Stimulated activated CD8-positive, alpha-beta memory T cell treated with anti-CD3 and anti-CD28 coated beads, Interleukin-2, amount 100 ng/mL, for 48 hours (primary cell): ENCODE measurements at places on chromosomes 1 and 21.
A peak's percentile ranks its signal among the peaks of the same experiment; 100 is the strongest.

DNA sequence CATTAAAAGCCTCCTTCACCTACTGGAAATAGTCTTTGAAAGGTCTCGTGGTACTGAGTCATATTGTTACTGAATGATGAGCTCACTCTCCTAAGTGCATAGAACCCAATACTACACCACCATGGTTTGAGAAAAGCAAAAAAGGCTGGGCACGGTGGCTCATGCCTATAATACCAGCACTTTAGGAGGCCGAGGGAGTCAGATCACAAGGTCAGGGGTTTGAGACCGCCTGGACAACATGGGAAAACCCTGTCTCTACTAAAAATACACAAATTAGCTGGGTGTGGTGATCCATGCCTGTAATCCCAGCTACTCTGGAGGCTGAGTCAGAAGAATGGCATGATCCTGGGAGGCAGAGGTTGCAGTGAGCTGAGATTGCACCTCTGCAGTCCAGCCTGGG is 3.3 kb upstream of the HNRNPCL1 start:
- no peak for DNase-seq

- DNase-seq = no peak
Observed at GRCh38 chr1:41733021-41733420, 185.7 kb downstream of the HIVEP3 start.

DNA sequence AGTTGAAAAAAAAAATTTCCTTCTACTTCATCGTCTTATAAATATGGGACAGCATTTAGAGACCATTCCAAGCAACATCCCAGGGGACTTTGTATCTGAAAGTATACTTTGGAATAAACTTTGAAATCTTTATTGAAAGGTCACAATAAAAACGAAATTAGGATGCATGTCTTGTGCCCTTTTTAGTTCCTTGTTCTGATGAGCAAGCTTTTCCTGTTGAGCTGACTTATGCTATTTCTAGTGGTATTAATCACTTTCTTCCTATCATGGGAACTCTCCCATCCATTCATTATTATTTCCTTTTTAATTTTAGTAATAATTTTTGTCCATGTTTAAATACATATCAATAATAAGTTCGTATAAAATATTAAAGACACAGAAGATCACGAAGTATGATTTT is 4.0 kb upstream of the GBP2 start:
- no peak for DNase-seq

DNA sequence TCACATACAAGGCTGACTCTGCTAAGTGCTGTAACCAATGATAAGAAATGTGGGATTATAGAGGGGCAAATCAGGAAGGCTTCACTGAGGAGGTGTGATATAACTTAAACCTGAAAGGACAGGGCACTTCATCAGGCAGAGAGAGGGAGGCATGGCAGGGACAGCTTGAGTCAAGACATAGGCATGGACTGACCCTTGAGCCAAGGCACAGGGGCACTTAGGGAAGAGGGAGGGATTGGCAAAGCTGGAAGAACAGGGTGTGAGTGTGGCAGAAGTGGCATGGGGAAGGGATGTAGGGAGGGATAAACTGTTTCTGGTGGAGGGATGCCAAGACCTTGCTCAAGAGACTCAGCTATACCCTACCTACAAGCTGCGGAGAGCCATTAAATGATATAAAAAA is 81.3 kb downstream of the PLXNA2 start:
- no peak for DNase-seq

- DNase-seq = no peak
Observed at GRCh38 chr1:92259350-92259749, 39.4 kb downstream of the GLMN start.

DNA sequence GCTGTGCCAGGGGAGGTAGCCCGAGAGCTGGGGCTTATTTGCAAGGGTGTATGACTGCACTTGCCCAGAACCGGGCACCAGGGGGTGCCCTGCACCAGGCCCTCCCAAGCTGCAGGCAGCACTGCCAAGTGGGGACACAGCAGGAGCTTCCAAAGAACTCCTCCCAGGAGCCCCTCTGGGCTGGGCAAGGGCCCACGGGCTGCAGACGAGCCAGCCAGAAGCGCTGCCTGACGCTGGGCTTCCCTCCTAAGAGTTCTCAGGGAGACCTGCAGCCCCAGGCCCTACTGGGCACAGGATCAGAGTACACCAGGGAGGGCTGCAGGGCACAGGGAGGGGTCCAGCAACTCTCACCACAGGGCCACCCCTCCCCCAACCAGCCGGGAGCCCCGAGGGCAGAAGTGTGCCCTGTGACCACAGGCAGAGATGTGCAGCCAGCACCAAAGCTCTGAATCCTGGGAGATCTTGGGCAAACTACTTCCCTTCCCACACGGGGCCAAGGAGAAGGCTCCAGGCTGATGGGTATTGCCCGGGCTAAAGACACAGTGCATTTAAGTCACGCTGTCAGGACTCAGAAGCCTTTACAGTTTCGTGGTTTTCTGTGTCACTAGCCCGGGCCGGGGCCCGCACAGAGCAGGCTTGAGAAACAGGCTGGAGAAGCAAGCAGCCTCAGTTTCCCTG is 63.4 kb downstream of the KCNAB2 start:
- DNase-seq = peak; percentile 23

GRCh38 chr1:234708700-234709395 is 98.9 kb upstream of the IRF2BP2 start:
- DNase-seq = no peak

DNA sequence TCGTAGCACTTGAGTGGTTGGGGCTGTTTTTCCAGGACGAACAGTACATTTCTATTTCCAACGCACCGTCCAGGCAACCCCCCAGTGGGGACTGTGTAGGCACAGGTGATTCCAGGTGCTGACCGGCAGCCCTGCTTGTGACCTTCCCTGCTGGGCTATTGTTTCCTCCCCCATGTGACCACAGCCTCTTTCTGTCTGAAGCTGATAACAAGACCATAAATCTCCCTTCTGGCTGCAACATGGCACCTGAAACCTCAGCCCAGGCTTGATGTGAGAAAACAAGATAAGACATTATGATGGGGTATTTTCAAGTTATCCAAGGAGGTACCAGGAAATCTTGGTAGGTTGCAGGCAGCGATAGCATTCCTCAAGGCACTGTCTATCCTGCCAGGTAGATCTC is 48.2 kb downstream of the HLX start:
- DNase-seq = no peak
